ENCODE measurements at places on chromosomes 12 and 14. TPM values are rescaled to one million over a fixed set of nuclear protein-coding genes. Genes with fewer than 3 reads are reported as not detected.

SPX gene
- not detected for total RNA-seq

CLEC1A gene
- 3.5 TPM for total RNA-seq

VTI1B gene
- 52.6 TPM for total RNA-seq

CCDC175 gene
- not detected for total RNA-seq

KCNH3 gene
- 1.8 TPM for total RNA-seq

DNA sequence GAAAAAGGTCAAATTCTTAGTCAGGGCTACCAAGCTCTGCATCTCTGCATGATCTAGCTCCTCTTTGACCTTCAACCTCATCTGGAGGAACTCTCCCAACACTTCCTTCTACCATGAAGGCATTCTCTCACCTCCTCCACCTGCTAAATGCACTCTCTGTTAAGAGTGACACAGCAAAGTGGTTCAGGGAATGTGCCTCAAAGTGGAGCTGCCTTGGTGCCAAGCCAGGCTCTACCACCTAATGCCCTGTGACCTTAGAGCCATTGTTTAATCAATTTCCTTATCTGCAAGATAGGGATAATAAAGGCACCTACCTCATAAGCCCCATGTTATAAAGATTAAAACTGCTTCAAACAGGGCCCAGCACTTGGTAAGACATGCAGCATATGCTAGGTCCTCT lies 236.7 kb downstream of the ANO2 start:
- H3K4me3 ChIP-seq = no peak overlapping the region
- no peak overlapping the region for H3K27ac ChIP-seq
- DNase-seq = no peak

- H3K27ac ChIP-seq = no peak overlapping the region
- no peaks in the 10 kb centered on the region for H3K27me3 ChIP-seq
- no peak overlapping the region for H3K4me3 ChIP-seq
- no peaks in the 10 kb centered on the region for H3K36me3 ChIP-seq
- no peaks in the 10 kb centered on the region for H3K4me1 ChIP-seq
Observed at GRCh38 chr12:26214121-26214520, 18.7 kb downstream of the SSPN start.

GRCh38 chr14:66140213-66140918 lies 345.8 kb upstream of the CCDC196 start:
- no peaks in the 10 kb centered on the region for H3K36me3 ChIP-seq
- no peak for DNase-seq
- no peak overlapping the region for H3K27ac ChIP-seq

DNA sequence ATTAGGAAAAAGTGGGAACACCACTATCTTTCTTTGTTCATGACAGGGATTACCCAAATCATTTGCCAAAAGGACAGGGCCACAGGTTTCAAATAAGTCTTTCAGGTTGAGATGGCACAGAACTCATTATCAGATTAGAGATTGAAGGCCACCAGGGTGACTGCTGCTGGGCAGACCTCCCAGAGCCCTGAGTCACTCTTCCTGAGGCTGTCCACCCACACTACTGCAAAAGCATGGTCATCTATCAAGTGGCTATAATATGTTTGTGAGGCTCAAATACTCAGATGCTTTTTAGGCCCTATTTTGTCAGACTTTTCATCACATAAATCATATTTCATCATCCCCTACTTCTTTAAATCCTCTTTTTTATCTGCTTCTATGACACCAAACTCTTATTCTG lies 155.3 kb upstream of the CCDC196 start:
- H3K36me3 ChIP-seq = no peaks in the 10 kb centered on the region
- H3K4me1 ChIP-seq = no peaks in the 10 kb centered on the region
- H3K27me3 ChIP-seq = no peaks in the 10 kb centered on the region
- DNase-seq = no peak
- no peak overlapping the region for H3K4me3 ChIP-seq

GRCh38 chr14:23610090-23610814 lies 25.9 kb upstream of the DHRS2 start:
- H3K27ac ChIP-seq = no peak overlapping the region
- no peaks in the 10 kb centered on the region for H3K36me3 ChIP-seq
- H3K4me3 ChIP-seq = no peak overlapping the region
- no peak for DNase-seq
- no peaks in the 10 kb centered on the region for H3K27me3 ChIP-seq
- H3K4me1 ChIP-seq = no peaks in the 10 kb centered on the region

- H3K27ac ChIP-seq = no peak overlapping the region
- no peak overlapping the region for H3K4me3 ChIP-seq
- H3K36me3 ChIP-seq = no peaks in the 10 kb centered on the region
- no peaks in the 10 kb centered on the region for H3K4me1 ChIP-seq
- H3K27me3 ChIP-seq = no peaks in the 10 kb centered on the region
Observed at GRCh38 chr12:66803930-66804329, 125.1 kb upstream of the GRIP1 start.

DNA sequence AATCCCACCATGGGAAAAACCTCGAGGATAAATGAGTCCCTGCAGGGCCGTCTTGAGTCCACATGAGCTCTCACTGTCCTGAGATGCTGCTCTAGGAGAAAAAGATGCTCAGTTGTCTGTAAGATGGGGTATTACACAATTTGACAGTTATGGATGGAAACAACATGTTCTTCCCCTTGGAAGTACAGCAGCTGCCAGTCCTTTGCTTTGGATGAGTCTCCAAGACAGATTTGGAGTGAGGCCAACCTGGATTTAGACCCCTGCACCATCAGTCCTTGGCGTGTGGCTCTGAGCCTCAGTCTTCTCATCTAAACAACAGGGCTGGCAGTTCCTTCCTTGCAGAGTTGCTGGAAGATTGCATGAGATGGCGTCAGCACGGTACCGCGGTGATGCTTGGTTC lies 309.1 kb upstream of the FKBP4 start:
- no peak overlapping the region for H3K27ac ChIP-seq
- no peak overlapping the region for H3K4me3 ChIP-seq
- H3K36me3 ChIP-seq = no peaks in the 10 kb centered on the region
- no peak for DNase-seq
- no peaks in the 10 kb centered on the region for H3K4me1 ChIP-seq

- no peak for DNase-seq
- peaks cover 5% of the 10 kb centered on the region for H3K4me1 ChIP-seq
- no peak overlapping the region for H3K4me3 ChIP-seq
- H3K27me3 ChIP-seq = no peaks in the 10 kb centered on the region
- H3K36me3 ChIP-seq = no peaks in the 10 kb centered on the region
- H3K27ac ChIP-seq = peak overlapping the region; percentile 92
Observed at GRCh38 chr12:103858335-103858734, 17.3 kb upstream of the NT5DC3 start.

DNA sequence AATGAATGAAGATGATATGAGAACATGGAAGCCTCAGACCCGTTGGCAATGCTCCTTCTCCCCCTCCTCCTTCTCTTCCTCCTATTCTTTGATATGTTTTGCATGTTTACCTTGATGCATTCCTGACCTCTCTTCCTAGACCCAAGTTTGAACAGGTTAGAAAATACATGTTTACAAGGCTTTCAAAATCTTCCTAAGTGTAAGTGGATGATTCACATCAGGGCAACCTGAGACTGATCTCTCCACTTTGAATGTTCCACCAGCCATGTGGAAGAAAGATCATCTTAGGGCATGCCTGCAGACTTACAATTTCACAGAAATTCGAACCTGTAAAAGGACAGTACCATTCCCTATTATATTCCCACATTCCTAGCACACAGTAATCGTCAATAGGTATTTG lies 18.0 kb upstream of the LDHB start:
- H3K27ac ChIP-seq = no peak overlapping the region
- no peak overlapping the region for H3K4me3 ChIP-seq
- H3K4me1 ChIP-seq = no peaks in the 10 kb centered on the region
- no peaks in the 10 kb centered on the region for H3K36me3 ChIP-seq
- H3K27me3 ChIP-seq = no peaks in the 10 kb centered on the region

- no peak for DNase-seq
- H3K27ac ChIP-seq = no peak overlapping the region
Observed at GRCh38 chr14:60227291-60227690, 21.7 kb upstream of the PPM1A start.

DNA sequence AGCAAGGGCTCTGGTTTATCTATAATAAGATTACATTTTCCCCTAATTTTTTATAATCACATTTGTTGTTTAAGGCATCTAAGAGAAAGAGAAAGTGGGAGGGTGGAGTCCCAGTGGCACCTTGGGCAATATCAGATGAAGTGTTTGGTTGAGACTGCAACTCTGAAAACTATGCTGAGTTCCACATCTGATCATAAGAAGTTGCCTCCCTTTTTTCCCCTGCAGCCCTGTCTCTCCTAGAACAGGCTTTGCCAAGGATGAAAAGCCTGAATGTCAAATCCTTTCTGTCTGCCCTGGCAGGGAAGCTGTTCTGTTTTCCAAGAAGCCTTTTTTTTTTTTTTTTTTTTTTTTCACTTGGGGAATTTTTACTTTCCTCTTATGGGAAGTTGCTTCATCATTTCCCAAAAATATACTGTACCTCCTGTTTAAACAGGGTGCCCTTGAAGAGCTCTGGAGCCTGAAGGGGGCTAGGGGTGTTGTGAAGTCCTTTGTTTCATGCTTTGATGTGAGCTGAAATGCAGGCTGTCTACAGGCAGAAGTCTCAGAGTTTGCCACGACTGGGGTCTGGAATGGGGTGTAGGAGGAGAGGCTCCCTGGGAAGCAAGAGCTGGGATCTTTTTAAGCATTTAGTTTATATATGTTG lies 71.3 kb downstream of the SUSD6 start:
- no peak overlapping the region for H3K4me3 ChIP-seq
- peaks cover 3% of the 10 kb centered on the region for H3K4me1 ChIP-seq
- H3K27me3 ChIP-seq = no peaks in the 10 kb centered on the region
- H3K27ac ChIP-seq = no peak overlapping the region

GRCh38 chr14:69036757-69037506 lies 57.8 kb upstream of the ACTN1 start:
- H3K4me1 ChIP-seq = no peaks in the 10 kb centered on the region
- H3K36me3 ChIP-seq = no peaks in the 10 kb centered on the region
- DNase-seq = no peak
- no peaks in the 10 kb centered on the region for H3K27me3 ChIP-seq
- H3K4me3 ChIP-seq = no peak overlapping the region
- H3K27ac ChIP-seq = no peak overlapping the region

DNA sequence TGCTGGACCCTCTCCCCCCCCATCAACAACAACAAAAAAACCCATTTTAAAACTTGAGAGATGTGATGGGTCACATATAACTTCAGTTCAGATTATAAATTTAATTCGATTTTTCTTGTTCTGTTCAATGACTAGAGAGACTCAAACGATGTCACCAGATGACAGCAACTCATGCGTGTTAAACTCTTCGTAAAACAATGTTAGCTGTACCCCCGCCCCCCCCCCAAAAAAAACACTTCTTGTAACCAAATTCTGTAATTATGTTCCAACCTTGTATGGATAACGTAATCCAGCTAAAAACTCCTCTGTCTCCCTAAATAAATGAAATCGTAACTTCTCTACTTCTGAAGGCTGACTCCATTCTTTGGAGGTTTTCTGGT lies 614 bp upstream of the NACA start:
- H3K36me3 ChIP-seq = no peaks in the 10 kb centered on the region
- peak overlapping the region; percentile 94 for H3K27ac ChIP-seq
- peaks cover 16% of the 10 kb centered on the region for H3K4me1 ChIP-seq
- no peaks in the 10 kb centered on the region for H3K27me3 ChIP-seq
- DNase-seq = no peak

GRCh38 chr14:102238131-102238530 lies 66.8 kb downstream of the MOK start:
- no peaks in the 10 kb centered on the region for H3K27me3 ChIP-seq
- no peaks in the 10 kb centered on the region for H3K4me1 ChIP-seq
- no peak for DNase-seq
- no peak overlapping the region for H3K4me3 ChIP-seq

- H3K27me3 ChIP-seq = no peaks in the 10 kb centered on the region
- H3K27ac ChIP-seq = no peak overlapping the region
- H3K4me3 ChIP-seq = no peak overlapping the region
- H3K36me3 ChIP-seq = no peaks in the 10 kb centered on the region
Observed at GRCh38 chr12:92041742-92042141, 103.9 kb downstream of the BTG1 start.

DNA sequence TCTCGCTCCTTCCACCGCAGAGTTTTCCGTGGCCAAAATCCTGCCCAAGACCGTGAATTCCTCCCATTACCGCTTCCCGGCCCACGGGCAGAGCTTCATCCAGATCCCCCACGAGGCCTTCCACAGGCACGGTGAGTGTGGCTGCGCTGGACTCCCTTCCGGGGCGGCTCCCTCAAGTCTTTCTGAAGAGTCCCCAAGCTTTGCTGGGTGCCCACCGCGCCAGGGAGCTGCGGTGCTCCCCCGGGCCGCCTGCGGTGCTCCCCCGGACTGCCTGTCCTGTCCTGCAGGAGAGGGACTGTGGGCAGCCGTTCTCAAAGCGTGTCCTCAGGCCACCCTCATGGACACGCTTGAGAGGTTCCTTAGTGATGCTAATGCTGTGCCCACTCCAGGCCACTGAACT lies 50.5 kb downstream of the ADGRD1 start:
- H3K36me3 ChIP-seq = no peaks in the 10 kb centered on the region
- peaks cover 5% of the 10 kb centered on the region for H3K4me1 ChIP-seq
- no peak overlapping the region for H3K4me3 ChIP-seq
- no peak for DNase-seq
- no peak overlapping the region for H3K27ac ChIP-seq

GRCh38 chr12:21828779-21829178 lies 54.3 kb upstream of the KCNJ8 start:
- peak overlapping the region; percentile 8 for H3K27ac ChIP-seq
- H3K36me3 ChIP-seq = no peaks in the 10 kb centered on the region
- H3K27me3 ChIP-seq = no peaks in the 10 kb centered on the region
- H3K4me1 ChIP-seq = no peaks in the 10 kb centered on the region

DNA sequence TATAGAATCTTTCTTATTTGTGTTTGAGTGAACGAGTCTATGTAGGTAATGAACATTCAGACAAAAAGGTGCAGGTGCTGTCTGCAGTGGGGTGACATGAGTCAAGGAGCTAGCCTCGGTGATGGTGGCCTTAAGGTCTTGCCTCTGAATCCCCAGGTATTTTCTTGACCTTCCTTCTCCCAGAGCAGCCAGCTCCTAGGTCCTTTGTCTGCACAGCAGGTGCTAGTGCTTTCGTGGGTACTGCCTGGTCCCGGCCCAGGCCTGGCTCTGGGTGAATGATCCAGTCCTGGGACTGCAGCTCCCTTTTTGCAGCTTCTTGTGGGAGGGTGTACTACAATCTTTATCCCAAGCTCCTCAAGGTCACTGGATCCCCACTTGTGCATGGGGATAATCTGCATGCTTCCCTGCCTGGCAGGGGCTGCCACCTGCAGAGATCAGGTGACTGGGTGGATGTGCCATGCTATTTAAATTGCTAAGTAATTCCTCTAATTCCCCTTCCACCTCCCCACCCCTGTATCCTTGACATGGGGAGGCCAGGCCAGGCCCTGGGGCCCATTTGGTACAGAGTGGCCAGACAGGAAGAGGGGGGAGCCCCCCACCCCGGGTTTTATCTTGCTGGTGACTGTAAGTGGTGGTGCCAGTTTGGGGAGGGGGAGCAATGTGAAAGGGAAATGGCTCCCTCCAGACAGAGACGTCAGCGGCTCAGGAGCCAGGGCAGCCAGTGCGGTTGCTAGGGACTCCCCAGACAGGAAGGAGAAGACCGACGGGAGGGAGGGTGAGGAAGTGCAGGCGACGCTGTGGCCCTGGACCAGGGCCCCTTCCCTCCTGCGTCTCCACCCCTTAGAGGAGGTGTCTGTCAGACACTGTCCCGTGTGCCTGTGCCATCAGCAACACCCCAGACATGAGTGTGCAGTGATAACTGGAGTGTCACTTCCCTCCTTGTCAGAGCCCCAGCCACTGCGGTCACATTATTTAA lies 6.7 kb downstream of the VASH1 start:
- no peaks in the 10 kb centered on the region for H3K4me1 ChIP-seq
- H3K36me3 ChIP-seq = no peaks in the 10 kb centered on the region
- DNase-seq = no peak
- H3K27me3 ChIP-seq = no peaks in the 10 kb centered on the region
- no peak overlapping the region for H3K27ac ChIP-seq

GRCh38 chr14:99751539-99752485 lies 41.4 kb upstream of the EML1 start:
- H3K36me3 ChIP-seq = no peaks in the 10 kb centered on the region
- no peaks in the 10 kb centered on the region for H3K27me3 ChIP-seq
- H3K4me1 ChIP-seq = no peaks in the 10 kb centered on the region
- no peak for DNase-seq
- no peak overlapping the region for H3K27ac ChIP-seq
